Activated naive CD4-positive, alpha-beta T cell treated with anti-CD3 and anti-CD28 coated beads, Interleukin-2, amount 10 ng/mL, durations not matched to agents 7 days and 5 days (primary cell): ENCODE measurements at places on chromosomes 2 and 18.
A peak's percentile ranks its signal among the peaks of the same experiment; 100 is the strongest.

GRCh38 chr18:62612776-62613175 is 90.0 kb downstream of the ZCCHC2 start:
- DNase-seq, result no peak

DNA sequence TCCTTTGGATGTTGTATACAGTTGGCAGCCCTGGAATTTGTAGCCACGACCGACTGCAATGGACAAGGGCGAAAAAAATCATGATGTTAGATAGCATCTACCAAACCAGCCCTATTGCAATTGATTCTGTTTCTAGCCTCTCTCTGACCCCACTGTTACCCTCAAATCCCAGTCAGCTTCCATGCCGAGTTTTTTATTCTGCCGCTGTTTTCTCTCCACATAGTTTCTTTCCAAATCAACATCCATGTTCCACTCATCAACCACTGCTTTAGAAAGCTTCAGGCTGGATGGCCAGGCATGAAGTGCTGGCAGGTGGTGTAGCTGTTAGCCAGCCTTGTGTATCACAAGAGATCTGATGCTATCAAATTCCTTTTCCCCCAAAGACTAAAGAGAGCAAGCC is 272.8 kb downstream of the FIGN start:
- no peak for DNase-seq

- no peak for DNase-seq
Measured at GRCh38 chr18:48887905-48888772, 62.6 kb downstream of the SMAD7 start.

DNA sequence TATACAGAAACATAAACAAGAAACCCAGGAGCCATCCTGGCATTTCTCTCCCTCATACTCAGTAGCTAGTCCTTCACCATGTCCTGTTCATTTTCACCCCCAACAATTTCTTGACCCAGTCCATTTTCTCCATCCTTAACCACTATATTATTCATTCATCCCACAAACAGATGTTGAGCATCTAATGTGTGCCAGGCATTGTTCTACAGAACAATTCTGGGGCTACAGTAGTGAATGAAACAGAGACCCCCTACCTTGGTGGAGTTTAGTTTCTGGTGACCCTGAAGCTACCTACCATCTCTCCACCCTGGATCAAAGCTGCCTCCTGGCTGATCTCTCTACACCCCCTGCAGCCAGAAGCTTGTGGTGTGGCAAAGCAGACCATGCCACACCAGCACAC is 27.5 kb upstream of the BZW1 start:
- DNase-seq, result no peak

DNA sequence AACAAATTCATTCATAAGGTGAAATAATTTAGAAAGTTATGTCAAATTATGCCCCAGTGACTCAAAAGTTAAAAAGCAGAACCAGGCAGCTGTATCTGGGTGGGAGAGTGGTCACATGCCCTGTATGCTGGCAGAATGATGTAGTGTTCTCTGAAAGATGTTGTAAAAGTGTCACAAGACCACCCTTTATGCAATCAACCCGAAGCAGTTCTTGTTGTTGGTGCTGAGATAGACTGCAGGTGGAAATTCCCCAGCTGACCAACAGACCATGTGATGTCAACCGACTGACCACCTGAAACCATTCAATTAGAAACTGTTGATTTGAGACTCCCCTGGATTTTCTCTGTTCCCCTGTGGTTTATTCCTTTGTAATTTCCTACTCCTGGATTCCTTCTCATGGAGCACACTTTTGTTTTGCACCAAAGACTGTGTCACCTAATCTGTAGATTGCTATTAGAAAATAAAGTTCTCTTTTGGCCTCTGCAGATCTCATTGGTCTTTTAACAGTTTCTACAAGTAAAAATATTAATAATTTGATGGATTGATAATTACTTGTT is 1341.3 kb upstream of the LRRTM1 start:
- DNase-seq, result no peak

DNA sequence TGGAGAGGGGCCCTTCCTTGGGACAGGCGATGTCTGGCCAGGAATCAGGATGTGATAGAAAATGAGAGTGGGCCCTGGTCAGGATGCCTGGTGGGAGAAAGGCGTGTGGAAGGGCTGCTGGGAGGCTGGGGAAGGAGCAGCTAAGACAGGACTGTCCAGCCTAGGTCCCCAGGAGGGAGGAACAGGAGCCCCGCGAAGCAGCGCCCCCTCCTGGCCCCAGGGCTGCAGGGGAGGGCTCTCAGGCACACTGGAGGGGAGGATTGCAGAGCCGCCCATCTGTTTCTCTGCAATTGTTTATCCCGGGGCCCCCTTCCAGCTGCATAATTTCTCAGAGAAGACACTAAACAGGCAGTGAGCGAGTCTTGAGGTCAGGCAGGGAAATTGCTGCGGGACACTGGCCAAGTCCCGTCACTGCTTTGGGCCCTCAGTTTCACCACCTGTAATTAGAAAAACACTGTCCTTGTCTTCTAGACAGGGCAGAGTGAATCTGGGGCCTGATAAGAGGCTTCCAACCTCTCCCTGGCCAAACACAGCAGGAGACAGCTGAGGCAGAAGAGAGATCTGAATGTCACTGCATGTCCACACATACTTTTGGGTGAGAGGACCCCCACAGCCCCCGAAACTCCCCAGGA is 3.9 kb upstream of the NPPC start:
- no peak for DNase-seq

- DNase-seq, result no peak
Measured at GRCh38 chr2:150971910-150972309, 289.8 kb downstream of the RBM43 start.

GRCh38 chr2:183291436-183291835 is 167.2 kb downstream of the NUP35 start:
- no peak for DNase-seq

GRCh38 chr2:21233194-21233593 is 109.4 kb downstream of the TDRD15 start:
- DNase-seq, result no peak

DNA sequence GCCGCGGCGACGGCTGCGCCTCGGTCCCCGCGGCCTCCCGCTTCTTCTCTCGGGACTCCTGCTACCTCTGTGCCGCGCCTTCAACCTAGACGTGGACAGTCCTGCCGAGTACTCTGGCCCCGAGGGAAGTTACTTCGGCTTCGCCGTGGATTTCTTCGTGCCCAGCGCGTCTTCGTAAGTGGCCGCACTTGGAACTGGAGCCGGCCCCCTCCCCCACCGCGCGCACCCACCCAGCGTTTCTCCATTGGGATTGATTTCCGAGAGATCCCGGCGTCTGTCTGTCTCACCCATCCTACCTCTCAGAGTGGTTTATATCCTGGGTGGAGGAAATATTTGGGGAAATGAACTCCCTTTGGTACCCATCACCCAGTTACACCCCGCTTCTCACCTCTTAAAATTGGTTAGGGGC is 498 bp downstream of the ITGAV start:
- DNase-seq, result no peak

DNA sequence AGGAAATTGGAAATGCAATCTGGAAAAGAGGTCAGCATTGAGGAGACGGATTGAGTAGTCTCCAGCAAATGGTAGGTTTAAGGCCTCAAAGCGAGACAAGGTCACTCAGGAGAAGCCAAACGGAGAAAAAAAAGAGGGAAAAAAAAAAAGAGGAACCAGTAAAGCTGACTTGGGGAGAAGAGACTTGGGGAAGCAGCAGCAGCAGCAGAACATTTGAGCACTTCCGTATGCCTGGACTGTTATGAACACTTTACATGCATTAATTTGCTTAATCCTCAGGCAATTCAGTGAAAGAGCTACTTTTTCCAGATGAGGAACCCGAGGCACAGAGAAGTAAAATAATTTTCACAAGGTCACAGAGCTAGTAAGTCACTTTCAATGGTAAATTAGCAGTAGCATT is 81.3 kb downstream of the OSBPL6 start:
- no peak for DNase-seq

DNA sequence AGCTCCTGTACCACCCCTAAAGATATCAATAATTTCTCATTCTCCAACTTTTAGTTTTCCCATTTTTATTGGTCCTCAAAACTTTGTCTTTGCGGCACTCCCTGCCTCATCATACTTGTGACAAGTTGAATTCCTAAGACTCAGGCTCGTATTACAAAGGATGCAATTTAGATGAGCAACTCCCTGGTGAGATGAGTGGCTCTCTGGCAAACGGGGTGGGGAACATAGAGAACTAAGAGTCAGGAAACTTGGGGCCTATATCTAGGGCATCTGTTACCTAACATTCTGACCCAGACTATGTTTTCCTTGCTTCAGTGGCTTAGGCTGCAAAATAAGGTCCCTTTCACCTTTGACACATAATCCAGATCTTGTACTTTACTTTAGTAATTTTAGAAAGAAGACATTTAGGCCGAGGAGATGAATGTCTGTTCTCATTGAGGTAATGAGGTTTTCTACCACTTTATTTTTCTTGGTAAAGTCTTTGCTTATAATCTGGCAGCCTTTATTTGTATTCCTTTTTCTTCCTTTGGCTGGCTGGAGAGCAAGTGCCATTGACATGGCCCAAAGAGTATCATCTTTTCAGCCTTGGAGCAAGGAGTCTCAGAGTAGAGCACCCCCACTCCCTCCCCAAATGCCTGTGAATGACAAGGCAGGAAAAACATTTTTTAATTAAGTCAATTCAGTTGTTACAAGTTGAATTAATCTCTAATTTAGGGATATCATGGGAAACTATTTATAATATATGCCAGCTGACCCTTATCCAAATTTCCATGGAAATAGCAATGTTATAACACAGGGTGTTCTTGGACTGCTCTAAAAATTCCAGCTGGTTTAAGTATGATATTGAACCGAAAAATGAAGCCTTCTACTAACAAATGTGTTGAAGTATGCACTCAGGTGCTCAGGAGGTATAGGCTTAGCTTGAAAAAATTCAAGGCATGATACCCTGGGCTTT is 15.2 kb downstream of the TSPYL6 start:
- DNase-seq, result no peak

DNA sequence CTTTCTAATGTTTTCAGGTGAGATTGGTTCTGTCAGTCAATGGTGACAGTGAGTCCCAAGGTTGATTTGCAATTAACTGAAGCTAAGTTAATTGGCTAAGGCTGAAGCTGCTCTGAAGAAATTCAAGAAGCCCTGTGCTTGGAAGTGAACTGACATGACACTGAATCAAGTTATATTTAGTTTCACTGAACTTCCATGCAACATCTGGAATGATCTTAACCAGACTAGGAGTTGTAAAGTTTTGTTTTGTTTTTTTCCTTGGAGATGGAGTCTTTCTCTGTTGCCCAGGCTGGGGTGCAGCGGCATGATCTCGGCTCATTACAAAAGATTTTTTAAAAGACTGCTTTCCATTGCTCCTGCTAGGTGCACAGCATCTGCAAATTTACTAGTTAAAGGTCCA is 11.4 kb downstream of the SERPINB5 start:
- no peak for DNase-seq

DNA sequence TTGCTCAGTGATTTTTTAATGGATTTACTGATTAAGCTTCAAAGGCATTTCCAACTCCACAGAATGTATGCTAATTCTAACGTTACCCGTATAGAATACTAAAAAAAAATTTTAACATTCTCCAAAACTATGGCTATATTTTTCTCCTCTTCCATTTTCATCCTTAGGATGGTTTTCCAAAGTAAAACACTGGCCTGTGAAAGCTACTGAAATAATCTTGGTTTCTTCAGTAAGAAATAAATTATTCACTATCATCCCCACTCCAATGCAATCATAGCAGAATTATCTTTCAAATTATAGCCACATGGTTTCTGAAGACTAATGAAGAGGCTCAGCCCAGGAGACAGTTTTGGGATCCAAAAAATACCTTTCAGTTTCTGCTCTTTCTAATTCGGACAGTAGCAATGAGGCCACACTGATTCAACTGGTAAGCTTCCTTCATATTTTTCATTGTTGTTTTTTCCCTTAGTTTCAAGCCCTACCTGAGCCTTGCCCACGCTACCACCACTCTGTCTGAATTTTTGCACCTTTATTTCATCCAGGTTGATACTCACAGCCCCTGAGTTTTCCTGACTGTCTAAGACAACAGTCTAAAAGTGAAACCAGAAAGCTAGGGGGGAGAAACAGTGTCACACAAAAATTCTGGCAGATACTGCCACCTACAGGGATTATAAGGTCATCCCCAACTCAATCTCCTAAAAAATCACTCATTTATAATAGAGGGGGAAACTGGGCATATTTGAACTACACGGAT is 887.9 kb downstream of the NRXN1 start:
- peak; percentile 20 for DNase-seq

- DNase-seq, result no peak
Measured at GRCh38 chr18:58263055-58263957, 219.3 kb downstream of the NEDD4L start.

DNA sequence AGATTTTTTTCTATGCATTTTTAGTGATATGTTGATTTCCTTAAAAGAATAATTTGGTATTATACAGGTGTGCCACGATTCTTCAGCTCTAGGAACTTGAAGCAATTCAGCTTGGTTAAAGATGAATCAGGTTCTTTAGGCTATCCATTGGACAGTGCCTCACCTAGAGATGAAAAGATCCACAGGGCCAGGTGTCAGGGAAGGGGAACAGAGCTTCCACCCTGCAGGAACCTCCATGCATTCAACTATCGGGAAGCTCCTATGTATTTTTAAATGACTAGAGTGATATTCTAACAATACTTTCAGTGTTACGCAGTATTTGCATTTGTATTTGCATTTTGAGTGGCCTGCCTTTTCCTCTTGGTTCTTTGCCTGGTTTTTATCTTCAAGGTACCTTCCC is 40.2 kb downstream of the PKP4 start:
- no peak for DNase-seq

DNA sequence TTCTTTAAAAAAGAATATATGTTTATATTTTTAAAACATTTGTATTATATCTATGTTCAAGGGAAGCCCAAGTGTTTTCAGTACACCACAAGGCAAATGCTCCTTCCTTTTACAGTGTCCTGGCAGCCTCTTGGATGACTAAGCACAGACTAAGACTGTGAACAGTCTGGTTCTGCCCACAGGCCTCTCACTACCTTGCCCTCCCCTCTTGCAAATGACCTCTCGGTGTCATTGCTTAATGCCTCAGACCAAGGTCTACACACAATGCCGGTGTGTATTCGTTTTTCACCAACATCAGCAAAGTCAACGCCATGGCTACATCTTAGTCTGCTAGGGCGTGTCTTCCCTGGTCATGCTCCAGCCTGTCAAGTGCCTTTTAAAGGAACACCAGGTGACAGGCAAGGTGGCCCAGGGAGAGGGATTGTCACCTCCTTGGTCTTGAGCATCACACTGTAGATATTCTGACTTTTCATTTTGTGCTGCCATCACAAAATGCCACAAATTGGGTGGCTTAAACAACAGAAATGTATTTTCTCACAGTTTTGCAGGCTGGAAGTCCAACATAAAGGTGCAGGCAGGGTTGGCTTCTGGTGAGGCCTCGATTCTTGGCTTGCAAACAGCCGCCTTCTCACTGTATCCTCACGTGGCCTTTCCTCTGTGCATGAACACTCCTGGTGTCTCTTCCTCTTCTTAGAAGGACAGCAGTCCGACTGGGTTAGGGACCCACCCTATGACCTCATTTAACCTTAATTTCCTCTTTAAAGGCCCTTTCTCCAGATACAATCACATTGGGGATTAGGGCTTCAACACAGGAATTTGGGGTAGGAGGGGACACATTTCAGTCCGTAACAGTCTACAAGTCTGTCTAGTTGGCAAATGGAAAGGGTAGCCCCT is 266.5 kb downstream of the KLHL29 start:
- no peak for DNase-seq

- DNase-seq, result no peak
Measured at GRCh38 chr2:10487081-10487740, 39.1 kb upstream of the ODC1 start.

GRCh38 chr2:110099471-110100225 is 16.0 kb downstream of the MALL start:
- DNase-seq, result no peak

- DNase-seq, result no peak
Measured at GRCh38 chr18:43279015-43279744, 1.9 kb upstream of the SYT4 start.
